ENCODE measurements at places on chromosomes 12 and 14.

GRCh38 chr14:51327376-51327775, 87.3 kb downstream of the TMX1 start:
- DNase-seq = no peak

- DNase-seq = no peak
These were observed 450.3 kb downstream of the RMST start for GRCh38 chr12:97912943-97913342.

DNA sequence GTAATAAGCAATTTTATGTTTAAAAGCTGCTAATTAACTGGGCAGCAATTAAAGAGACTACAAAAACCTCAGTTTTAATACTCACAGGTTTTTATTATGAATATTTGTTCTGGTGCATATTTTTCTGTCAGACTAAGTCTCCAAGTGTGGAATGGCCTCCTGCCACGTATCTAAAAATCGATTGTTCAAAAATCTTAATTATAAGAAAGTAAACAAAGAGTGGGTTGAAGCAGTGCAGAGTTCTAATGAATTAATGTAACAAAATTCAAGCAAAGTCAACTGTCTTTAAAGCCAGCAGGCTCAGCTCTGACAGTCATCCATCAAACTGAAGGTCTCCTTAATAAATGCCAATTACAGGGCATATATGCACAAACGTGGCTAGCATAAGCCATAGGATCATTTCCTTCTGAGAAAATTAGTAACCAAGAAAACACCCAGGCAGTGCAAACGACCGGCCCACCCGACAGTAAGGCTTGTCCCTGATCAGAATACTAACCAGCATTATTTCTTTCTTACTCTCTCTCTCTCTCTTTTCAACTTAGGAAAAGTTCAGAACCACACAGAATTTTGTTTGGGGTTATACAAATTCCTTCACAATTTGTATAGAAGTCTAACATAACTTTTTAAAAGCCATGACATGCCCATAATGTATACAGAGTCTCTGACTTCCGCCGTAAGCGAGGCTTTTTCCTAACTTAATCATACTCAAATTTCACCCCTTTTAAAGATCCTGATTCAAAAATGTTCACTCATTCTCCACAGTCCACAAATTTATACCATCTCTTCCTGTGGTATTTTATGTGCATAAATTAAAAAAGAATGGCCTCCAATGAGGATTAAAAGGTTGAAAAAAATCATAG, 83.8 kb downstream of the SLC25A21 start:
- no peak for DNase-seq

- DNase-seq = no peak
These were observed 109.4 kb upstream of the ATF7IP start for GRCh38 chr12:14256121-14256520.

- no peak for DNase-seq
These were observed 26.5 kb downstream of the PPP1R12A start for GRCh38 chr12:79908366-79908765.

DNA sequence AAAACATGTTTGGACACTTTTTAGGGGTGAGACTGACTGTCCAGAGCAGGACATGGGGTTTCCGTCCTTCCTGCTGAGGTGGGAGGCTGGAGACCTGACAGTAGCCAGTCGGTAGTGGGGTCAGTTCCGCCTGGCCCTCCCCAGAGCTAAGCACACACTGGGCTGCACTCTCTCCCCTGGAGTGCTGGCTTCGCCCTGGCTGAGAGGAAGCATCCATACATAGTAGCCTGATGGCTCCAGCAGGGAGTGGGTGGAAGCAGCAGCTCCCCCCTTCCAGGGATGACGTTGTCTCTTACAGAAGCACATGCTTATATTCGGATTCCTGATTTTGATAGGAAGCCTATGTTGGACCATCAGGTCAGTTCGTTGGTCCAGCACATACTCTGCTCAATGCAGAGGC, 40.4 kb downstream of the SFSWAP start:
- no peak for DNase-seq

DNA sequence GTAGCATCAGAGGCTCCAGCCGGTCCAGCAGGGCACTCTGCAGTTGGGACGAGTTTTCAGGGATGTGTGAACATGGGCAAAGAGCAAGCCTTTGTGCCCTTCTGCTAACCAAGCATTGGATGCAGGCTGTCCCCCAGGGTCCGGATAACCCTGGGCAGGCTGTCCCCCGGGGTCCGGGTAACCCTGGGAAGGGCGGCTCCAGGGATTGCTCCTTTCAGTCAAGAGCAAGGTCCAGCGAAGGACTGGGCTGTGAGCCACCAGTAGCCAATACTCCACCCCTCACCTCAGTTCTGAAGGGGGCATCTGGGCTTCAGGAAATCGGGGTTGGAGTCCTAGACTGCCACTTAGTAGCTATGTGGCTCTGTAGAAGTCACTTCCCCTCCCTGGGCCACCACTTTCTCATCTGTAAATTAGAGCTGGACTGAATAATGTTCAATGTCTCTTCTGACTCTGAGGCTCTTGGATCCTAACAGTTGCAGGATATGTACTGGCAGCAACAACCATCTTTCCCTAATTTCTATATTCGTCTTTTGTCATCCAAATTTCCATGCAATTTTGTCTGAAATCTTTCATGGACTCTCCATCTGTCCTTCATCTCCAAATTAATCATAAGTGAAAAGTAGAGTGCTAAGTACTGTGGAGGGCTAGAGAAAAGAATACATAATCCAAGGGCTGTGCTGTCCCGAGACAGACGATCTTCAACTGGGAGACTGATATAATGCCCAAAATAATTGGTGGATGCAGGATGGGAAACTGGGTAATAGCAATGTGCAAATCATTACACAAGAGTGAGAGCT, 137.4 kb upstream of the NTF3 start:
- DNase-seq = no peak

DNA sequence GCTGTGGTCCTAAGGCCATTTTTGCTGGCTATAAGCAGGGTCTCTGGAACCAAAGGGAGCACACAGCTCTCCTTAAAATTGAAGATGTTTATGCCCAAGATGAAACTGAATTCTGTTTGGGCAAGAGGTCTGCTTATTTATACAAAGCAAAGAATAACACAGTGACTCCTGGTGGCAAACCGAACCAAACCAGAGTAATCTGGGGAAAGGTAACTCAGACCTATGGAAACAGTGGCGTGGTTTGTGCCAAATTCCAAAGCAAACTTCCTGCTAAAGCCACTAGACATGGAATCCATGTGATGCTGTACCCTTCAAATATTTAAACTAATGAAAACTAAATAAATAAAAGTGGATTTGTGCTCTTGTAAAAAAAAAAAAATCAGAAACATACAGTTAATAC, 29.6 kb upstream of the BICDL1 start:
- DNase-seq = no peak

DNA sequence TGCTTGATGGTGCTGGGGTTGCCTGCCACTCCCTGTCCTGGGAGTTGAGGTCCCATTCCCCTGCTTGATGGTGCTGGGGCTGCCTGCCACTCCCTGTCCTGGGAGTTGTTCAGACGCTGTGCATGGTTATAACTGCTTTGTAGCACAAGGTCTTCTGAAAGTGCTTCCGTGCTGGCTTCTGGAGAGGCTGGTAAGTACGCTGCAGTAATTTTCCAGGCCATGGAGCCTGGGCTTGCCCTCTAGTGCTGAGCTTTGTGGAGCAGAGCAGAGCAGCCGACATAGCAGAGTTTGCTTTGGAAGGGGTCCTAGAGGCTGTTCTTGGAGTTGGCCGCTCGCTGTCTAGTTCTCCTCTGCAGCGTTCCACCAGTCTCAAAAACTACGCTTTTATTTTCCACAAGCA, 6.3 kb downstream of the B4GALNT3 start:
- no peak for DNase-seq

DNA sequence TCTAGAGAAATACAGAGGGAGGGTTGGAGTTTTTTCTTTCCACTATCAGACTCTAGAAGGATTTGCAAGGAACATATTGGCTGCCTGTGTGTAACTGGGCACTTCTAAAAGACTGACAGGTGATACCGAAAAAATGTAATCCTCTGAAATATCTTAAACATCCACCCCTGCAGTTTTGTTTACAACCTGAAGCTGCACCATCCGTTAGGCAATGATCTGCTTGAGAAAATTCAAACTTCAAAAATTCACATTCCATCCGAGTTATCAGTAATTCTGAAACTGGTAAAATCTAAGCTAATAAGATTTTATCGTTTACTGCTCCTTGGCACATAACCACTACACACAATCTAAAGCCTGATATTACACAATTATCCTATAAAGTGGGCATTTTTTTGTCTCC, 528.6 kb downstream of the FUT8 start:
- no peak for DNase-seq

- no peak for DNase-seq
These were observed 874.9 kb downstream of the NRXN3 start for GRCh38 chr14:79044894-79045624.

DNA sequence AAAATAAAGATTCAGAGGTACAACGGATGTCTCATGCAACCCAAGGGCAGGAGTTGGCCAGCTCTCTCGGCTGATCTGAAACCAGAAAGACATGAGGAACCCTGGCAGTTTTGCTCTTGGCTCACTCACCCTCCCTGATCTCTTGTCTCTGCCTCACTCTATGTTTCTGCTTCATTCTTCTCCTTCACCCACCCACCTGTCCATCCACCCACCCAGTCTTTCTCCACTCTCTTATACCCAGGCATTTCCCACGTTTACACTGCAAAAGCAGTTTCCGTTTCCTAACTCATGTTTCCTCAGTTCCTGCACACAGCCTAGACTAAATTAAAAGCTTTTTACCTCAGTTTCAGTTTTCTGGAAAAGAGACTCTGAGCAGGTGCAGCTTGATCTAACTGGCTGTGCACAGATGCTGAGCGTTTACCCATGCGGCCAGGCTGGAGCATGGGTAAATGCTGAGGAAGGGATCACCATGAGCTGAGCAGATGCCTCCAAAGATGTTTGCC, 157.6 kb downstream of the PRKCH start:
- no peak for DNase-seq

- DNase-seq = no peak
These were observed 6.3 kb downstream of the FBXO33 start for GRCh38 chr14:39425947-39426346.

- no peak for DNase-seq
These were observed 77.8 kb upstream of the CPNE8 start for GRCh38 chr12:38983117-38983571.

- DNase-seq = peak; percentile 11
These were observed 155.4 kb downstream of the DIO2 start for GRCh38 chr14:80055667-80056496.

DNA sequence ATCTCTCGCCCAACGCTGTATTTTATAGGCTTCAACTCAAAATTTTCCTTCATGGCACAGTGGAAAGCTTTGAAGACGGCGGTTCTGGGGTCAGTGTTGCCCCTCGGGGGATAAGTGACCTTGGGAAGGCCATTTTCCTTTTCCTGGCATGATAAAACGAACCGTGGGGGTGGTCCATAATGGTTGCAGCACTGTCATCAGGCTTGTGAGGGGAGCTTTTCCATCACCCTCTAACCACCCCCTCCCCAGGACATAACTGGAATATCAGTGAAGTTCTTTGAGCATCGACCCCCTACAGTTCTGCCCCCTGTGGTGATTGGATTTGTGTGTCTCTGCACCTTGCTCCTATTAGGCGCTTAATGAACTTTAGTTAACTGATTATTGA, 16.0 kb downstream of the FOS start:
- no peak for DNase-seq

- DNase-seq = no peak
These were observed 29.6 kb downstream of the BEGAIN start for GRCh38 chr14:100557658-100558057.

GRCh38 chr12:110365489-110366320, 37.8 kb downstream of the ANAPC7 start:
- DNase-seq = peak; percentile 22

- DNase-seq = no peak
These were observed 118.0 kb upstream of the CCDC198 start for GRCh38 chr14:57611555-57612075.

DNA sequence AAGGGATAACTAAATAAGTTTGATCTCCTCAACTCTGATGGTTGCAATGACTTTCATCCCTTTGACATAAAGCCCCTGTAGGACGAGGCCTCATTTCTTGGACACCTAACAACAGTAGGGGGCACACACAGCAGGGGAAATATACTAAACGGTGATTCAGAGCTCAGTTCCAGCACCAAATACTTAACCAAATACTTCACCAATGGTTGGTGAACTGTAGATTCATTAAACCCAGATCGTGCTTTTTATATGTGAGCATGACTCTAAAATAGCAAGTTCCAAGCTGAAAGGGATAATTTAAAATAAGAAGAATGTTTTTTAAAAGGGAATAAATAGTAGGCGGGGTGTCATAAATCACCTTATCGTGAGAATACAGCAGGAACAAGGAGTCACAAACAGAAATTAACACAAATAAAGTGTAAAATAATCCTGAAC, 53.2 kb downstream of the ATG2B start:
- DNase-seq = no peak

DNA sequence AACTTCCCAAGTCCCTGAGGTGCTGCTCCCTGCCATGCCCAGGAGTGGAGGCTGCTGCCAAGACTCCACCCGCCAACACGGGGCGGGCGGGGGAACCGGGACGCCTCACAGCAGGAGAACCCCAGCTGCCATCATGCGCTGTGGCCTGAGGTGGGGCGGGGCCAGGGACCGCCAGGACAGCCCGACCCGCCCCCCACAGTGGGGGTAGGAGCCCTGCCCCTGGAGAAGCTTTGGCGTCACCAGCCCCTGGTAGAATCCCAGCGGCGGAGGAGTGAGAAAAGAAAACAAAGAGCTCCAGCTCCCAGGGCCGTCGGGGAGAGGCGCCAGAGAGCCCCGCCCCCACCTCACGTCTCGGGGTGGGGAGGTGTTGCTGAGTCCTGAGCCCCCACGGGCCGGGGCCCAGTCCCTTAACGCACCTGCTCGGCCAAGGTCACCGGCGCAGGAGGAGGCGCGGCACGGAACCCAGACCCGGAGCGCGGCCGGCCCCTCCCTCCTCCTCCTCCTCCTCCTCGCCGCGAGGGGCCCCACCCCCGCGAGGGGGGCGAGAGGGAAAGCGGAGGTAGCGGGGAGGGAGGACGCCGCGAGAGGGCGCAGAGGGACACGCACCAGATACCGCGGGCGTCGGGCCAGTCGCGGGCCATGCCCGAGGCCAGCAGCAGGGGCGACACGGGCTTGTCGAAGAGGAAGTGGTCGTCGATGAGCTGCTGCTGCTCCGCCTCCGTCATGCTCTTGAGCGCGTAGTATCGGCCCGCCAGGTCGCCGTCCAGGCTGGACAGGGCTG, 1.8 kb downstream of the CKB start:
- DNase-seq = peak; percentile 93

- no peak for DNase-seq
These were observed 123.7 kb upstream of the DHRS4 start for GRCh38 chr14:23829736-23830471.

DNA sequence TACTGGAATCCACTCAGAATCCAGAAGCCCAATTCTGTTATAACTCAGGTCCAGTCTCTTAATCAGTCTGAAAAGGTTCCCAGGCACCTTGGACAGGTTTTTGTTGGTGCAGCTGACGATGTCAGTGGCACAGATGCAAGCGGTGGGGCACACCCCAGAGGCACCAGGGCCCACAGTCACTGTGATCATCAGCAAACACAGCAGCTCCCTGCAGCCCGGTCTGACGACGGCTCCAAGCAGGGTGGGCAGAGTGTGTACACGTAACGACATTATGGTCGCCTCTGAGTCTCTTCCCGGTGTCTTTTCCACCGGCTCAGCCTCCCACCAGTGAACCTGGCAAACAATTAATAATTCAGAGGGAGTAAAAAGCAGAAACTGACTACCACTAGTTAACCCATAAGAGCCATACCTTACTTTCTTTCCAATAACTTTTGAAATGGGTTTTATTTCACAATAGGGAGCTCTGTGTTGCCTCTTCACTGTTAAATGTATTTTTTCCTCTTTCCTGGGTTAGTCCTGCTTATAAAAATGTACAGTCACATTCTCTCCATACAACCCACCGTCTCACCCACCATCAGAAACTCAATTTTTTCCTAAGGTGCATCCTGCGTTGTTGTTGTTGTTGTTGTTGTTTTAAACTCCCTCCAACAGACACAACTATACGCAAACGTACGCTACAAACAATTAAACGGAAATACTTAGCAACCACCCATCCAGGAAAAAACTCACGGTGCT, 521 bp upstream of the PCED1B start:
- DNase-seq = no peak
